Activated CD8-positive, alpha-beta memory T cell treated with anti-CD3 and anti-CD28 coated beads for 48 hours (primary cell): ENCODE measurements at places on chromosomes 1 and 21.

DNA sequence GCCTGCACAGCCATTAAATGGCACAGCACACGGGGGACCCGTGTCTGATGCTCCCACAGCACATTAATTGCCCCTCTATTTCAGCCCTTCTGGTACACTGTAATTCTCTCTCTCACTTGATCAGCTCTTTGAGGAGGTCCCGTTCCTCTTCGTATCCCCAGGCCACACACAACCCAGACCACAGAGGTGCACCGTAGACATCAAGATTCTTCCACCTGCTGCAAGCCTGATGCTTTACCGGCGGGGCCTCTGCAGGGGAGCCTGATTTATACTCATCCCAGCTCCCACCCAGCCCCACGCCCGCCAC is 759 bp downstream of the SMYD3 start:
- no peak for DNase-seq

DNA sequence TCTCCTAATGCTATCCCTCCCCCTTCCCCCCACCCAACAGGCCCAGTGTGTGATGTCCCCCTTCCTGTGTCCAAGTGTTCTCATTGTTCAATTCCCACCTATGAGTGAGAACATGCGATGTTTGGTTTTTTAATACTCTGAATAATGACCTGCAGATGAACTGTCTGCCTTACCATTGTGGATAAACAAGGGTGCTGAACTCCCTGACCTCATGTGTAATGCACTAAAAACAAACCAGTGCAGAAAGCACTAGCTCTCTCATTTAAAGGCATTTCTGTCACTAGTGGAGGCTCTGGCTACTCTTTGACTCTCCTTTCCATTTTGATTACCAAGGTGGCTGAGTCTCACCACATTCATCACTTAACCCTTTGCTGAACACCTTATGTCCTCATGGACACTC is 23.1 kb upstream of the TRAF3IP3 start:
- DNase-seq = no peak

DNA sequence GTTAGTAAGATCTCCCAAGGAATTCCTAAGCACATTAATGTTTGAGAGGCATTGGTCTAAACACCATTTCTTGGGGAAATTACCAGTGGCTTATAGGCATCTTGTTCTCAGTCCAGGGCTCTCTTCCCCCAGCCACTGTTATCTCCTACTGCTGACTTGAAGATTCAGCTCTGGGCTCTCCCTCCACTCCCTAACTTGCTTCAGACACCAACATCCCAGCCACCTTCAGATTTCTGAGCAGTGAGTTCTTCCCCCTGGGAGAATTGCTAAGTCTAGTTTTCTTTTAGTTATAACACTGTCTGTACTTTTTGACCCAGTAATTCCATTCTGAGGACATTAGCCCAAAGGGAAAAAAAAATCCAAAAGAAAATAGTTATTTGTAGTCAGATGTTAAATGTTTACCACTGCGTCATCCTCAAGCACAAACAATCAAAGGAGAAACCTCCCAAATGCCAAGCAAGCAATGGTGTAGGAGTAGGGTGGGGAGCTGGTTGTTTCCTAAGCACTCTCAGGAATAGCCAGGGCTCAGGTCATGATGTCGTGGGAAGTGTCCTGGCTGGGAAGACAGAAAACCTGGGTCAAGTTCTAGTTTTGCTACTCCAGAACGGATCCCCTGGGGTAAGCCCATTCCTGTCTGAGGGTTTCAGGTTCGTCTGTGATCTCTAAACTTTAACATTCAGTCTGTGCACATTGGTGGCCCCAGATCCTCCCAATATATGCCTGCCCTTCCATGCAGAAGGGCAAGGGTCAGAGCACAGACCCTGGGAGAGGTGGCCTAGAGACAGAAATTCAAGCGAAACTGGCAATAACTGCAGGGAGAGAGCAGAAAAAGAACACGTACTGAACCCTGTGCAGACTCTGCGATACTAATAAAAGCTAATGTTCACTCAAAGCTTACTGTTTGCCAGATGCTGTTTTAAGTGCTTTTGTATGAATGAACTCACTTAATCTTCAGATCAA is 191.1 kb upstream of the FGGY start:
- DNase-seq = no peak

DNA sequence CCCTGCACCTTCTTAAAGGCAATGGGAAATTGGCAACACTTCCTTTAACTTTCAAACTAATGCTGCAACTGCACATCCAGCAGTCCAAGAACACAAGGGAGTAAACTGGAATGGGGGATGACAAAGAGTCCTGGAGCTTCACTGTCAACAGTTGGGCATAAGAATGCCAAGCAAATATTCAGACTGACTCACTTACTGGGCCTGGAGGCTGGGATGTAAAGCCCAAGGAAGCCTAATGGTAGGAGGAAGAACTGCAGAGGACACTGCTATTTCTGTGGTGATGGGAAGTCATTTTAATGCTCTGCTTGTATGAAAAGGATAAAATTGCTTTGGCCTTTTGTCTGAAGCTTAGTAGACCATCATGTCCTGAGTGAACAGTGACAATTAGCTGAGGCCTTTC is 15.7 kb upstream of the DMRTA2 start:
- no peak for DNase-seq

- no peak for DNase-seq
These were observed 111.1 kb downstream of the FNBP1L start for GRCh38 chr1:93559045-93559444.
